ENCODE measurements at places on chromosomes 12 and 14.

DNA sequence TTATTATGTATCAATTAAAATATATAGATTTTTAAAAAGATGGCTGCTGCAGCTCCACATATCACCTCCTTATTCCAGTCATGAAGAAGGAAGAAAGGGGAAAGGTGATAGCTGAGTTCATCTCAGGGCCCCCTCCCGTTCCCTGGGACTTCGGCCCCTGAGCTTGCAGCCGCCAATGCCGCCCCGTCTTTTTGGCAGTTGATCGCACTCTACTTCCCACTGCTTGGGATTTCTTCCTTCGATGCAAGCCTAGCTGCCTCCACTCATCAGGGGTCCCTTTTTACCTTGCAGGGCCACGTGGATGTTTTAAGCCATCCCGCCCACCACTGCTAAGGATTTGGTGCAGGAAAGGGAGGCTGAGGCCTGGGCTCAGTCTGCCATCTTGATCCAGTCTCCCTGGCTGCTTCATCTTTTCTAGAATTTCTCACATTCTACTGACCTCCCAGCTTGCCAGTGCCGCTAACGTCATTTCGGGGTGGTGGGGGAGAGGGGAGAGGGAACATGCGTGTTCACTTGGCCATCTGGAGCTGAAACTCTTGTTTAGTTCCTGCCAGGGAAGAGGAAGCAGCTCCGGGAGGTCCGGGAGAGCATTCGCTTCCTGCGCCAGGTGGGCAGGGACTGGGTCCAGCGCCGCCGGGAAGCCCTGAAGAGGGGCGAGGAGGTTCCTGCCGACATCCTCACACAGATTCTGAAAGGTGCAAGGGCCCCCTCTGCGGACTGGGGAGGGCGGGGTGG lies 31.3 kb downstream of the CYP46A1 start:
- no peak for DNase-seq

DNA sequence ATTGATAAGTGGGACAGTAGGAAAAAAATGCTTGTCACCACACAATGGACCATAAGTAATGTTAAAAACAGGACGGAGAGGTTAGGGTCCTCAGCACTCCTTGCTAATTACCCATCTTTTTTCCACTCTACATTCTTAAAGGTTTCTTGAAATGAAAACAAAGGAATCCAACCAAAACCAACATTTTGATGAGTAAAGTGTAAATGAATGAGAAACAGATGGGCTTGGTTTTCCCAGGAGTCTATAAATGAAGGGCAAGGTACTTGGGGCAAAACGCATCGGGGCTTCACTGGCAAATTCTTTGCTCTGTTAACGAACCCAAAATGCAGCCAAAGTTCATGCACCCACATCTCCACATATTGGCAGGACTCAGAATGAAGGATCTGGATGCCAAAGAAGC lies 129.2 kb upstream of the BMP4 start:
- DNase-seq = no peak

- DNase-seq = no peak
Observed at GRCh38 chr14:89331398-89331797, 85.6 kb downstream of the FOXN3 start.

DNA sequence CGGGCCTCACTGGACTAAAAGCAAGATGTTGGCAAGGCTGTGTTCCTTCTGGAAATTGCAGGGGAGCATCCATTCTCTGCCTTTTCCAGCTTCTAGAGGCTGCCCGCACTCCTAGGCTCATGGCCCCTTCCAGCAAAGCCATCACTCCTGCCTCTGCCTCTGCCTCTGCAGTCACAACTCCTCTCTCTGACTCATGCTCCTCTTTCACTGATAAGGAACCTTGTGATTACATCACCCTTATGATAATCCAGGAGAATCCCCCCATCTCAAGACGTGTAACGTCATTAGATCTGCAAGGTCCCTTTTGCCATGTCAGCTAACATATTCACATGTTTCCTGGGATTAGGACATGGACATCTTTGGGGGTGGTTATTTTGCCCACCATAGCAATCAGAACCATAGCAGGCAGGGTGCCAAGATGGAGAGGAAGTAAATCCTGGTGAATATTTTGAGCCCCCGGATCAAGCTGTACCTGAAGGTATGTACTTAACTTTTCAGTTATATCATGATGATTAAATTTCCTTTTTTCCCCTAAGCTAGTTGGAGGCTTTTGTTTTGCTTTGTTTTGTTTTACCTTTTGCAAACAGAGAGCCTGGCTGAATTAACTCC lies 123.6 kb downstream of the SCARB1 start:
- DNase-seq = no peak

- DNase-seq = no peak
Observed at GRCh38 chr14:74275241-74275841, 27.4 kb downstream of the ABCD4 start.

- no peak for DNase-seq
Observed at GRCh38 chr12:51924551-51925319, 17.4 kb downstream of the ACVRL1 start.

DNA sequence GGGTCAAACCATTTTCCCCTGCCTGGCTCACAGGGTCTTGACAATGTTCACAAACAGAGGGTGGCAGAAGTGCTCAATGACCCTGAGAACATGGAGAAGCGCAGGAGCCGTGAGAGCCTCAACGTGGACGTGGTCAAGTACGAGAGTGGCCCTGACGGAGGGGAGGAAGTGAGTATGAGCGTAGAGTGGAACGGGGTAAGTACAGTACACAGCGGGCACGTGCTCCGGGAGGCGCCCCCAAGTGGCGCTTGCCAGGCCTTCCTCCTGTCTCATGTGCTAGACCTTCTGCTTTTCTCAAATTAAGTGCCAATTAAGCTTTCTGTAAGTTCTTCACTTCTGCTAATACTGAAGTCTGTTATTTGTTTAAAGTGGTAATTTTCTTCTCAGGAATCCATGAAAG lies 35.9 kb downstream of the XRCC3 start:
- DNase-seq = no peak

GRCh38 chr14:54845641-54846040 lies 57.0 kb downstream of the GCH1 start:
- no peak for DNase-seq

DNA sequence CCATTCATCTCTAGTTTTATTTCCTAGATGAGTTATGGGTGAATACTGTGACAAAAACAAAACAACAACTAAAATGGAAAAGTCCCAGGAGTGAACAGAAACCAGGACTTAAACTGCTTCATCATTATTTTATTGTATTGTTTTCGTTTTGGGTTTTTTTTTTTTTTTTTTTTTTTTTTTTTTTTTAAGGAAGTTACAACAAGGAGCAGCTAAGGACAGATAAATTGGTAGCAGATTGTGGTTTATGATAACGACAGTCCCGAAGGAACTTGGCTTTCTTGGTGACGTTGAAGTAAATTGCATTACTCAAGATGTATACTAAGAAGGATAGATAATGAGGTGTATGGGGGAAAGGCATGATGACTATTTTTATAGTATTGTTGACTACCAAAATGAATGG lies 866.3 kb downstream of the NRXN3 start:
- no peak for DNase-seq

GRCh38 chr12:44428825-44429224 lies 447.3 kb downstream of the NELL2 start:
- no peak for DNase-seq

- DNase-seq = no peak
Observed at GRCh38 chr12:111186347-111186746, 182.5 kb downstream of the PHETA1 start.

DNA sequence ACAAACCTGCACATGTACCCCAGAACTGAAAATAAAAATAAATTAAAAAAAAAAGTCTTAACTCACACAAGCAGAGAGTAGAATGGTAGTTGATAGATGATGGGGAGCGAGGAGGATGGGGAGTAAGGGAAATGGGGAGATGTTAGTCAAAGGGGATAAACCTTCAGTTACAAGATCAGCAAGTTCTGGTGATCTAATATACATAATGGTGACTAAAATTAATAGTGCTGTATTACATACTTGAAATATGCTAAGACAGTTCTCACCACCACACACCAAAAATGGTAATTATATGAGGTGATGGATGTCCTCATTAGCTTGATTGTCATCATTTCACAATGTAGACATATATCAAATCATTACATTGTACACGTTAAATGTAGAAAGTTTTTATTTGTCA lies 3.2 kb upstream of the C12orf42 start:
- no peak for DNase-seq

DNA sequence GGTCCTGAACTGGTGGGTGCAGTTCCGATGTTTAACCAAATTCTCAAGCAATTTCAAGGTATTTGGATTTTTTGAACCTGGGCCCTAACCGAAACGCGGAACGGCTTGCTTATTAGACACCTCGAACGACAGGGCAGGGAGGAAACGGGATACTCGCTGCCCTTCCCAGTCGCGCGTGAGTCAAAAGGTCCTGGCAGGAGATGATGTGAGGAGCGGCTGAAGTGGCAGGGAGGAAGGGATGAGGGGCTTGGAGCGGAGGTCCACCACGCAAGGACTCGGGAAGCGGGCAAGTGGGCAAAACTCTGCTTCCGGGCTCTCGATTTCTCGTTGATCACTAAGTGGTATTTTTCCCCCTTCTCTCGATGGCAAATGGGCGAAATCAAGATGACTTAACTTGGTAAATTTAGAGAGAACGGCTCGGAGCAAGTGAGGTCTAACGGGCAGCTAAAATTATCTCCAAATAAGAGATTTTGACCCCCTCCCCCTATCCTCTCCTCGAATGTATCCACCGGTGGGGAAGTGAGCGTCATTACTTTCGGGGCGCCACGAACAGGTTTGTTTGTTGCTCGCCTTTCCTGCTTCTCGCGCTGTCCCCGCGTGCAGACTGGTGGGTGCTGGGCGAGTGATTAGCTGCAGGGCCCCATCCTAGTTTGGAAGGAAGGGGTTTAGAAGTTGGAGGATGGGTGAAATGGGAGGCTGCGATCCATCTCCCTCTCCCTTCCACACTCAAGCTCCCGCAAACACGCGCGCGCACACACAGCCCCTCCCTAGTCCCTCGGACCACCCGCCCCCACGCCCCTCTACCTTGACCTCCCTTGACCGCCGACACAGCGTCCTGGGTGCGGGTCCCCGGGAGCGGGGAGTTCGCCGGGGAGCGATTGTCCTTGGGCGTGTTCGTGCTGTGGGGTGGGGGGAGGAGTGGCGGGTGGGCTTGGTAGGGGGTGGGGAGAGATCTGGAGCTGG lies 986 bp upstream of the NTF3 start:
- DNase-seq = no peak

- DNase-seq = no peak
Observed at GRCh38 chr14:22485178-22485577, 103.8 kb downstream of the DAD1 start.

GRCh38 chr12:54227376-54227775 lies 38.6 kb upstream of the SMUG1 start:
- no peak for DNase-seq

- DNase-seq = no peak
Observed at GRCh38 chr14:36720657-36721056, 59.0 kb downstream of the PAX9 start.

DNA sequence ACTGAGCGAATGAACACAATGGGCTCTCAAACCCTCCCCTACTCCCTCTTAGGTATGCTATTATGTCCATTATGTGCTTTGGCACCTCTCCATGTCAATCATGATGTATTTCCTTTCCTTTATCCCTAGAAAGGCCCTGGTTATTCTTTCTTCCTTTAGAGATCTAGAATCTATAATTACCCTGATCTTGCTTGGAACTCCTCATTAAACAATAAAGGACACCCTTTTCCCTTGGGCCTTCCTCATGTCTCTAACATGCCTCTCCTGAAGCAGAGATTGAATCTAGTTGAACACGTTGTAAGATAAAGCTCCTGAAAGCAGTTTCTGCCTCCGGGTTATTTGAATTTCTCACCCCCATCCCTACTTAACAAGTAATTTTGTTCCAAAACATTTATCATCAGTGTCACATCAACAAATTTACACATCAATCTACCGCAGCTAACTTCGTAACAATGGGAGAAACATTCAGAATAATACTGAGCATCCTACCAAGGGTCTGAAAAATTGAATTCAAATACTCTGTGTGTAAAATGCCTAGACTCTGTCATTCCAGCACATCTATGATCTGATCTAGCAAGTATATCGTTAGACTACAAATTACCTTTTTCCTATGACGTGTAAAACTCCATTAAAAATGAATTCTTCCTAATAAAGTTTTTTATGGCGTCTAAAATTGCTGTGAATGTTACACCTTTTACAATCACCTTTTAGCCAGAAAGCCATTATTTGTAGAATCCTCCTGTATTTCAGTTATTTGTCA lies 5.4 kb downstream of the USP44 start:
- no peak for DNase-seq

- DNase-seq = no peak
Observed at GRCh38 chr12:2719392-2719791, 75.4 kb upstream of the FKBP4 start.

DNA sequence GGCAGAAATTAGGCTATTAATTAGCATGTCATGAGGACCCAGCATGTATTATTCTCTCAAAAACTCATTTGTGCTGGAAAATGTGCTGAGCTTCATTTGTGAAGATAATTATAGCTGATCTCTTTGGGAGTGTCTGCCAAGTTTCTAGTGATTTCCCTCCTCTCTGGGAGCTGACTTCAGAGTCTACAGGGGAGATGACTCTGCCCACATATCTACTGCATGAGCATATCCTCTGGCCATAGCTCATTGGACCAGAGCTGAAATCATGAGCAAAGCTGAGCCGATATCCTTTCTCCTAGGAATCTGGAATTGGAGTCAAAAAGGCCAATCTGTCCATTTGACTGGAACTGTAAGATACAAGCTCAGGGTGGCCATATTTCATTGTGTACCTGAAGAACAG lies 5.9 kb downstream of the CCDC198 start:
- DNase-seq = no peak

DNA sequence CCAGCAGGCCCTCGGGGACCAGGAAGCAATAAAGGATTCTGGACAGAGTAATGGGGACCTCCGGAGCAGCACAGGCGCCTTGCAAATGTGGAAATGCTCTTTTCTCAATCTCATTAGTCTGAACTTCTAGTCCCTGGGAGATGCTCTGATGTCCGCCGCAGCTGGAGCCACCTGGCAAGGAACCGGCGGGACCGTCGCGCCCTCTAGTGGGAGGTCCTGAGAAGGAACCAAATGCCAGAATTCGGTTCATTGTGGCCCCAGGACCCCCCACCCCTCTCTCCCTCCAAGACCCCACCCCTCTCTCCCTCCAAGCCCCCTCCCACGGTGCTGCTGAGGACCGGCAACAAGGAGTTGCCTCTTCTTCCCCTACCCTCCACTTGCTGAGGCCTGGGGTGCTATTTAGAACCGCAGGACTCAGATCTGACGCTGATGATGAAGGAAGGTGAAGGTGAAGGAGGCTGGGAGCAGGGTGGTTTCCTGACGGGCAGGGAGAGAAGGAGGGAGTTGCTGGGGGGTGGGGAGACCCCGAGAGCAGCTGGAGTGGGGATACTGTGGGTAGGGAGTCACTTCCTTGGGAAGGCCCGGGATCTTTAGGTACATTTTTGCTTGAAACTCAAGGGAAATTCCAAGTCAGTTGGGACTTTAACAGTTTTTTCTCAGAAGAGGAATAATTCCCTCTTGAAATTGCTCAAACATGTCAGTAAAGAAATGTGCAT lies 42.5 kb downstream of the SMIM41 start:
- peak; percentile 39 for DNase-seq

- DNase-seq = no peak
Observed at GRCh38 chr12:66661357-66661756, 17.5 kb downstream of the GRIP1 start.

All from activated T-helper 1 cell treated with anti-CD3 and anti-CD28 coated beads, Interleukin-2, amount 50 U/mL, for 16 hours (primary cell).